ENCODE measurements at places on chromosomes 2 and 18.

DNA sequence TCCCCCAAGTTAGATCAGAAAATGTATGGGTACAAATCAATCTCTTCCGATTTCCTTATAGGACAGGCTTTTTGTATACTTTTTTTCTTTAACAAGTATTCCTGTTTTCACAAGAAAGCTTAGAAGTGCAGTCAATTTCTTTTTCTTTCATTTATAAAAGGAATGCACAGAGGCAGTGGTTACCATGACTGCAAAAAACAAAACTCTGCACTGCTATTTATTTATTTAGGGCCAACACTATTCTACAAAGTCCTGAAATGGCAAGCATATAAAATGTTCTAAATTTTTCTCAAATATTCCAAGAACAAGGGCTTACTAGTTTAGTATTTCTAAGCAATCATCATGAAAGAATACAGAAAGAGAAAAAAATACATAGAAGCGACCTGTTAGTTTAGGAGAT lies 22.2 kb downstream of the ATAD2B start:
- no peak for DNase-seq

GRCh38 chr18:57951117-57951796 lies 92.8 kb upstream of the NEDD4L start:
- DNase-seq, result no peak

- DNase-seq, result no peak
These were observed 22.0 kb downstream of the PDCL3 start for GRCh38 chr2:100584816-100585215.

- no peak for DNase-seq
These were observed 100.5 kb upstream of the MGAT5 start for GRCh38 chr2:134153294-134153880.

- DNase-seq, result no peak
These were observed 502.1 kb upstream of the TMEFF2 start for GRCh38 chr2:192696857-192697256.

DNA sequence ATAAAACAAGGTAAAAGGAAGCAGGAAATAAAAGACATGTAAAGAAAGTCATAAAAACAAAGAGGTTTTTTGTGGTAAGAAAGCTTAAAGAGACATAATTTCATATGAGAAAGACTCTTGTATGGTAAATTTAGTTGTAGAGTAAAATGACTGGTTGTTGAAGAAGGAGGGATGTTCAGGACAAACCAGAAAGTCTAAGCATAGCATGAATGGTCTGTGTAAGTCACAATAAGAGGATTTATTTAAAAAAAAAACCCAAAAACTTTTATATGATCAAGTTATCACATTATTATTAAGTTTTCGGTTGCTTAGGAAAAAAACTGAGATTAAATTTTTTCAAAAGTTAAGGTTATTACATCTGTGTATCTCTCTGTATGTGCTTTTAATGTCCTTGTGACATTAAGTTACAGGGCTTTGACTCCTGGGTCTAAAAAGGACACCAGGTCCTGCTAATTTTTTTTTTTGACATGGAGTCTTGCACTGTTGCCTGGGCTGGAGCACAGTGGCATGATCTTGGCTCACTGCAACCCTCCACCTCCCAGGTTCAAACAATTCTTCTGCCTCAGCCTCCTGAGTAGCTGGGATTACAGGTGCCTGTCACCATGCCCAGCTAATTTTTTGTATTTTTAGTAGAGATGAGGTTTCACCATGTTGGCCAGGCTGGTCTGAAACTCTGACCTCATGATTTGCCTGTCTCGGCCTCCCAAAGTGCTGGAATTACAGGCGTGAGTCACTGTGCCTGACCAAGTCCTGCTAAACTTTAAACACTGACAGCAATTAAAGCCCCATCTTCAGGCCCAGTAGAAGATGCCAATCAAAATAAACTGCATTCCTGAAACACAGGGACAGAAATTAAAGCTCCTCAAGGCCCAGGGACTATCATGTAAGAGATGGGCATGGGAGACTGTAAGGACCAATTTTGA lies 14.2 kb upstream of the OXER1 start:
- DNase-seq, result no peak

DNA sequence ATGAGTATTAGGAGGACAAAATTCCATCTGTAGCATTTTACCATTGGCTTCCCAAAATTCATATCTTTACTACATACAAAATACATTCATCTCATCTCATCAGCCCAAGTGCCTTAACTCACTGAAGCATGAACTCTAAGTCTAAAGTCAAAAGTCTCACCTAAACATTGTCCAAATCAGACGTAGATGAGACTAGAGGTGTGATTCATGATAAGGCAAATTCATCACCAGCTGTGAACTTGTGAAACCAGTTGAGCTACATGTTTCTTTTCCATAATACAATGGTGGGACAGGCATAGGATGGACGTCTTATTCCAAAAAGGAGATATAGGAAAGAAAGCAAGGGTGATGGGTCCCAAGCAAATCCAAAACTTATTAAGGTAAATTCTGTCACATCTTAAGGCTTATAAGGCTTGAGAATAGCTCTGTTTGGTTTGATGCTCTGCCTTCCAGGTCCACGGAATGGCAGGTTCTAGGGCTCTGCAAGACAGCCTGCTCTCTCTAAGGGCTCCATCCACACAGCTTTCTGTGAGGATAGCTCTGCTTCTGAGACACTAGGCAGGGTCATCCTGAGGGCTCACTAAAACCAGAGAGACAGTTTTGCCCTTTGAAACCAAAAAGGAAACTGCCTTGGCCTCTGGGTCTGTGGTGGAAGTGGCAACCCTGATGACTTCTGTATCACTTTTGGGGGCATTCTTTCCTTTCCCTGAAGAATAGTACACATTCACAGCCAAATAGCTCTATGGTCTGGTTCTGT lies 9.6 kb downstream of the IFIH1 start:
- no peak for DNase-seq

DNA sequence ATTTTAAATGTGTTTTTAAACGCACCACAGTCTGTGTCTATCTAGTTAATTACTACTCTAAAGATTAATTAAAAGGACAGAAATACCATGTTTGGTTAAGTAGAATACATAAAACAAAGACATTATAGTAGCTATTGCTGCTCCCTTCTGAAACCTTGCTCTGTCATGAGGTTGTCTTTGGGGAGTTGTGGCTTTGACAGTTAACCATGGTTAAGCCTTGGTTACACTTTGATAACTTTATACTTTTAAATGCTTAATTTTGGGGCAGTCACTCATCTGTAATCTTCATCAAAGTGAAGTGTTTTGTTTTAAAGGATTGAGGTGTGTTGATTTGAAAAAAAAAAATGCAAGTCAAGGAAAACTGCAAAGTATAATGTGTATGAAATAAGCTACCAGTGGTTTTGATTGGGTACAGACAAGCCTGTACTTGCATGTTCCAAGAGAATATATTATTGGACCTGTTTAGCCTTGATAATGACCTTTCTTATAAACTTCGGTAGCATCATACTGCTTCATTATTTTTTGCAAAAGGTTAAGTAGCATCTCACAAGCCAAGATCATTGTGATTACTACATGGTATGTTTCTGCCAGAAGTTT lies 29.8 kb upstream of the TBR1 start:
- DNase-seq, result no peak

- peak; percentile 10 for DNase-seq
These were observed 12.6 kb downstream of the ITPRID2 start for GRCh38 chr2:181904022-181904632.

DNA sequence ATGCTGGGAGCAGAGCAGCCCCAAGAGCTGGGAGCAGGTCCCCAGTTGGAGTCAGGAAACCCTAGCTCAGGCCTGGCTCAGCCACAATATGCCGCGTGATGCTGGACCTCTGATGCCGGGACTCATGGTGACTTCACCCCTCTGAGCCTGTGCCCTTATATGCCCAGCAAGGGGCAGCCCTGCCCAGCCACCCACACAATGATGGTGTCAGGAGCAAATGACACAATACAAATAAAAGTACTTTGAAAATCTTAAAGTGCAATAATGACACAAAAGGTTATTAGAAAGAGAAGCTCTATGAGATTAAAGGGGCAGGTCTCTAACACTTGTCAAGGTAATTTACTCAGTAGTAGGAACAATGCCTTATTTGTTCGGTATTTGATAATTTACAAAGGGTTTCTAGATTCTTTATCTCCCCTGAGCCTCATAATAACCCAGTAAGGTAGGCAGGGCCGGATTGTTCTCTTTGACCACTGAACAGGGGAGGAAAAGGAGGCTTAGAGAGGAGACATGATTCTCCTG lies 18.3 kb upstream of the KIF3C start:
- no peak for DNase-seq

GRCh38 chr2:222523783-222524544 lies 99.6 kb downstream of the SGPP2 start:
- no peak for DNase-seq

GRCh38 chr2:223000872-223001796 lies 50.9 kb upstream of the KCNE4 start:
- DNase-seq, result no peak

DNA sequence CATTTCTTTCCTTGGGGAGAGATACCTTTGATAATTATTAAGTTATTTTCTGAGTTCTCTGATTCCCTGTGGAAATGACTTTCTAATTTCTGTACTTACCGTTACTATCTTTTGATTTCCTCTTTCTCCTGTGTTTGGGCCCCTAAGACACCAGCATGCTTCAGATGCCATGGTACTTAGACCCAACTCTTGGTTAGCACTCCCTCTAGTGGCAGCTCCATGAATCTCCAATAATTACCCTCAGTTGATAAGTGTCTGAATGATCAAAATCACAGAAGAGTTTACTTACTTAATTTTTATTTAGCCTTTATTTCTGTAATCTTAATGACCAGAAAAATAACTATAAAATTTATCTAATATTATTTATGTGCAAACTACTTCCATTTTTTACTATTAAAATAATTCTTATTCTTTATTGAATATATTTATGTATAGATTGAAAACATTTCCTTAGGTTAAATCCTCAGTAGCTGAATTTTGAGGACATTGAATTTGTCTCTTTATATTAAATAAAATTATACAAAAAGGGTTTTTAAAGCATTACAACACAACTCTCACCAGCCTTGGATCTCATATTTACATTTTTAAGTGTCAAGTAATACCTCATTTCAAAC lies 300.4 kb downstream of the KCNS3 start:
- peak; percentile 76 for DNase-seq

GRCh38 chr2:96655526-96655925 lies 13.0 kb downstream of the FER1L5 start:
- DNase-seq, result no peak

DNA sequence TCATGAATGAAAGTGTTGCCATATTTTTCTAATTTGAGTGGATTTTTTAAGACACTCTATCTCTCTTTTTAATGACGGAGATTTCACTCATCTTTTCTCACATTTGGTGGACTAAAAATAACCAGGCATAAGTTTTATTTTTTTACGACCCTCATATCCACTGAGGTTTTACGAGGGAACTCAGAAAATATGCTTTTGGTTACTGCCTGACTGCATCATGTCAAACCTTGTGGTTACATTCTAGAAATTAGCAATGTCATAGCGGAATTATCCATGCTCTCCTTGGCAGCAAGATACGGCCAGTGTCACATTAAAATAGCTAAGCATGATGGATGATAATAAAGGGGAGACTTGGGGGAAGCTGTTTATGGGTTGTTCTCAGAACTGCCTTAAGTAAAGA lies 428.6 kb upstream of the FSHR start:
- no peak for DNase-seq

- no peak for DNase-seq
These were observed 683.4 kb upstream of the FSHR start for GRCh38 chr2:49837561-49838293.

GRCh38 chr18:8116341-8117005 lies 492.8 kb upstream of the RAB12 start:
- no peak for DNase-seq

- DNase-seq, result no peak
These were observed 45.3 kb upstream of the HS6ST1 start for GRCh38 chr2:128363934-128364361.

GRCh38 chr18:79309614-79310358 lies 85.9 kb upstream of the NFATC1 start:
- DNase-seq, result no peak

DNA sequence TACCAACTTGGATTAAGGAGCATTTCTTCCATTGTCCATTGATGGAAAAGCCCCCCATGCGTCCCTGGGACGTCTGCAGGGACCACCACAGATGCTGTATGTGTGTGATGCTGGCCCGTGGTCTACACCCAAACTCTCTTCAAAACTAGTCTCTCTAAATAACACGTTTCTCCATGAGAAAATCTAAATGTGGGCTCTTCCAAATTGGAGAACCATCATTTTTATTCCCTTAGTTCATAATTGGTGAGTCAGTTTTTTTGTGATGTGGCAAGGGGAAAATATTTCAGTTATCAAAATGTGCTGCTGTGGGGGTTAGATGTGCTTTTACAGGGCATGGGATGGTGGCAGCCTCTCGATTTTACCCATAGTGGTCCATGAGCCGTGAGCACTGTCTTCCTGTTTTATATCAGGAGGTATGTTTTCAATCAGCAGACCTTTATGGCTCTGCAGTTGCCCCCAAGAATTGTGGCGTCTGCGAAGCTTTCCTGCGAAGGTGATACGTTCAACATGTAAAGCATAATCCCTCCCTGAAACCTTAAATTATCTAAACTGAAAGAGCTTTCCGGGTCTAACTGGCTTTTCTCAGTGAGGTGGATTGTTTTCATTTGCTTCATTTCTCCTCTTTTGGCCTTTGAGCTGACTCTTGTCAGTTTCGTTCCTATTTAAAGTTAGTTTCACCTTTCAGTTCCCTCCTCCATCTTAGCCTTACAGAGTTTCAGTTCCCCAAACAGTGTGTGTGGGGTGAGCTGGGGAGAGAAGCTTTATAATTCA lies 78.4 kb downstream of the SETBP1 start:
- no peak for DNase-seq

- DNase-seq, result peak; percentile 72
These were observed 46.6 kb upstream of the GALR1 start for GRCh38 chr18:77203071-77203470.

DNA sequence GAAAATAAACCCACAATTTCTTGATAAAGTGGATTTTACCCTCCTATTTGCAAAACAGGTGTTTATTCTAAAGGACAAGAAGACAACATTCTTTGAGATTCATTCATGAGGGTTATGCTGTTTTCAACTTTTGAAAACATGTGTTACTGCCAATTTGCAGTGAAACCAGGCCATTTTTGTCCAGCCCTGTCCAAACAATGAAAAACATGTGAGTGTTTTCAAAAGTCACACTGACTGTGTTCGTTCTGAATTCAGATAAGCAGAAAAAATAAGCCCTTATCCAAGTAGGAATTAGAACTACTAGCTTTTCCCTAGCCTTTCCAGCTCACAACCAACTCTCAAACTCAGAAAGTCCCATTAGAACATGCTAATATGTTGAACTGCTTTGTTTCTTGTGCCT lies 148.1 kb upstream of the PID1 start:
- no peak for DNase-seq

DNA sequence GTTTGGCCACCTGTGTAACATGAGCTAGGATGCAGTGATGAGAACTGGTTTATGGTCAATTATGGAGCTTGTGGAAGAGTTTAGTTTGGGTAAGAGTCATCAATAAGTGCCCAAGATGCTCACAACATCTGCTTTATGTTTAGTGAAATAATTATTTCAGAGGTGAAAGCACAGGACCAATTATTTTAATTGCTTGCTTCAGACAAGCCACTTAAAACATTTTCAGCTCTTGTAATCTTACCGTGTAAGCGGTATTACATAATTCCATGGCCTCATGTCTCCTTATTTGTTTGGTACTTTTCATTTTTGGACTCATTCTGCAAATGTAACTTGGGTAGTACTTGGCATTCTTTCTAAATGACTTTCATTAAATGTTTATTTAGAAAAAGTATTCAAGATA lies 5.4 kb downstream of the B3GNT2 start:
- no peak for DNase-seq

All from iPS-NIHi11 (cell line).